Stimulated activated naive CD4-positive, alpha-beta T cell (primary cell): ENCODE measurements at places on chromosomes 13 and 19.
A peak's percentile ranks its signal among the peaks of the same experiment; 100 is the strongest.

DNA sequence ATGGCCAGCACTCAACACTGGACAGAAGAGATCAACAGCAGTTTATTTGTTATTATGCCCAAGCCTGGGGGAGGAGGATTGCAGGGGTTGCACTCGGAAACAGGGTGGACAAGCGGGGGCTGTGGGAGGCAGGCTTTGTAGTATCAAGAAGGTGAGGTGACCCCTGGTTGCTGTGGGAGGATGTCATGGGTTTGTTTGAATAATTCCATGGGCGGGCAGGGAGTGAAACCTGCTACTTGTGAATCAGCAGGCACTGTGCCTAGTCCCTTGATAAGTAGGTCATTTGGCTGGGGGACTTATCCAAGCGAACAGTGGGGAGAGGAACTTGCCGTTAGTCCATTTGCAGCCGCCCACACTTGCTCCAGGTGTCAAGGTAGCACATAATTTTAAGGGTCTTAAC is 84.4 kb upstream of the KCTD15 start:
- DNase-seq, result no peak

- no peak for DNase-seq
Observed at GRCh38 chr19:10379880-10380312, 476 bp downstream of the TYK2 start.

DNA sequence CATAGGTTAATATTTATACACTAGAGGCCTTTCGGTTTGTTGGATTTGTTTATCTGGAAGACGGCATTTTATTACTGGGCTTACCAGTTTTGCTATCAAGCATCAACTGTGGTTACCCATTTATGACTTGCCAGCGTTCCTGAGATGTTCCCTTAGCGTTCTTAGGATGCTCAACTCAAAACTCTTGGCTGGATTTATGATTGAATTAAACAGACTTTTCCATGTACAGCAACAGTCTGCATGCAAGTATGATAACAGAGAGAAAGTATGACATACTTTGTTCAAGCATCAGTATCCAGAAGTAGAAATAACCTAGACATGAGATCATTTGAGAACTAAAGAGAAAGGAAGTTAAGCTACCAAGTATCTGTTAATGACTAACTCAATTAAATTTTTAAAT is 29.9 kb upstream of the RNF113B start:
- no peak for DNase-seq

- DNase-seq, result no peak
Observed at GRCh38 chr13:77386046-77386445, 59.2 kb upstream of the MYCBP2 start.

DNA sequence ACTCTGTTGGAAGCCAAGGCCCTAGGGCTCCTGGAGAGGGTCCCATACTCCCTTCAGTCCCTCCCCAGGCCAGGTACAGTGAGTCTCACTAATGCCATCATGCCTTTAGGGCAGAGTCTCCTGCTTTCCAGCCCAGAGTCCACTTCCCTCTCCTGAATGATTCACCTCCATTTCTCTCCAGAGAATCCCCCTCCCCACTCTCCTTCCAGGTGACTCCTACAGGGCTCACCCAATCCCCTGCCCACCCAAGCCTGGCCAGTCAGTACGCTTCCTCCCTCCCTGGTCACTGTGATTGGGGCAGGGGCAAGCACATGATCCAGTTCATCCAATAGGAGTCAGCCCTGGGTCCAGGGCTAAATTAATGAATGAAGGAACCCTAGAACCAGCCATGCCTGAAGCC is 35.0 kb upstream of the PNMA8B start:
- no peak for DNase-seq

DNA sequence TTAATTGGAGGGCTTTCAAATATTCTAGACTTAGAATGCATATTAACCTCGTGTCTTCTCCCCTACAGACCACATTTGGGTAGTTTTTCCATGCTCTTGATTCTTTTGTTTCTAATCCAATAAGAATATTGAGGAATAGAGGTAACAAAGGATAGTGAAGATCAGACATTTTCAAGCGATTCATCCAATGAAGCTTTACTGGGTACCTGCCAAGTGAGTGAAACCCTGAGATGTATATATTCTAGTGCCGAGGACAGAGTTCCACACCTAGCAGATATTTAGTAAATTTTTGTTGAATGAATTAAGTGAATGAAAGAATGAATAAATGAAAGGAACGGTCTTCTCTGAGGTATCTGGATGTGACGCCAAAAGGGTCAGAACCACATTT is 442 bp upstream of the RFC3 start:
- no peak for DNase-seq

DNA sequence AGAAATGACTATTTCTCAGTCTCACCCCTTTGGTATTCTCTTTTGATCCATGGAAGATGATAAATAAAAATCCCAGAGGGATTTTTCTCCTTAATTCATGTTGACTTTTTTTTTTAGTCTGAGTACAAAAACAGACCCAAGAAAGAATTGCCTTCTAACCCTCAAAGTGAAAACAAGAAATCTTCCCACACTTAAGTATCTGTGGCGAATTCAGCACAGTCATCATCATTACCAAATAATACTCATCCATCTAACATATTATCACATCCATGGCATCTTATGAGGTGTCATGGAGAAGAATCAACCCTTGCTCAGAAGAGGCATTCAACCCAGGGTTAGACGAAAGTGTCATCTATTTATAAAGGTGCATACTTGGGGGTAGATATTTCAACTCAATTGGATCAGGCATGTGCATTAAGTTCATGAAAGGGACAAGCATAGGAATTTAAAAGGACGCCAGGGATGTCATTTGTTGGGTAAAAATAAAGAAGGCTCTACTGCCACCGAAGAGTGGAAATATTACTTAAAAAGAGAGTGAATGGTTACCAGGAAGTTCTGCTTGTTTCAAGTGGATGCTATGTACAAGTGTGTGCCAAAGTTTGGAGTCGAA is 101.9 kb downstream of the FLT1 start:
- DNase-seq, result no peak

DNA sequence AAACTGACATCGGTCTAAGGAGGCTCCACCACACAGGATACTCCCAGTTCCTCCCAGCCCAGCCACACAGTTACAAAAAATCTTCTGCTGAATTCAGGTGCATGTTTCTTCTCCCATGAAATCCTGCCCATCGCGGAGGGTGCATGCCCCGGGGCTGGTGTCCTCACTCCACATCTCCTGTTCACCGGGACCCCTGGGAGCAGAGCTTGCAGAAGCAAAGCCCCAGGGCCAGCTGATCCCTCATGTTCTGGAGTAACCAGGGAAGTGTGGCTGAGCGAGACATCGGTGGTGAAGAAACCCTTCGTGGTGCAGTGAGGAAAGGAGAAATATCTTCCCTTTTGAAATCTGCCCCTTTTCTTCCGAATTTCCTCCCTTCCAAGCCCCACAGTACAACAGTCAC is 904 bp upstream of the SIGLEC9 start:
- DNase-seq, result no peak

DNA sequence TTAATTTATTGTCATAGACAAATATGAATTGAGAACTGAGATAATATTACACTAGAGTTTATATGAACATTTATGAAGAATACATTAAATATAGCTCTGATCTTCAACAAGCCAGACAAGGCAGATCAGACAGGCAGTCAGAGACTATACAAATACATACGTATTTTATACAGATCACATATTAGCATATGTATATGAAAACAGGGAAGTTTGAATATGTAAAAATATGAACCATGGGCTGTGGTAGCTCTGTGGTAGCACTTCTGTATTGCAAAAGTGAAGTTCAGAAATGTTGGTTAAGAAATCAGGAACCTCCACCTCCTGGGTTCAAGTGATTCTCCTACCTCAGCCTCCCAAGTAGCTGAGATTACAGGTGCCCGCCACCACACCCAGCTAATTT is 20.7 kb downstream of the GPR180 start:
- DNase-seq, result no peak

- no peak for DNase-seq
Observed at GRCh38 chr13:113968463-113969310, 5.2 kb downstream of the C13orf46 start.

DNA sequence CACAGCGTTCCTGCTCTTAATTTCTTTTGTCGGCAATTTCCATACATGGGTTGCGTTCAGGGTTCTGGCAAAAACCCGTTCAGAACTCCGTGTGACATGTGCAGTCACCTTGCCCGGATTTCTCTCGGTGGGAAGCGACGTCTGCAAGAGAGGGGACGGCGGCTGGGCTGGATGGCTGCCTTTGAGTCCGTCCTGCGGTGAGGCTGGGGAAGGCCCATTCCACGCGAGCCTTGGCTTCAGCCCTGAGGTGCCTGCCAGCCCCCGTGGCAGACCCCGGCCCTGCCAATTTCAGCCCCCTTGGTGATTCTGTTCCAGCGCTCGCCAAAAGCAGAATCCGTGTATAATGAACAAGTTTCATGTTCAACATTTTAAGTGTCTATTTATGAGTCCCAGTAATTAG is 72.6 kb upstream of the TSHZ3 start:
- no peak for DNase-seq

DNA sequence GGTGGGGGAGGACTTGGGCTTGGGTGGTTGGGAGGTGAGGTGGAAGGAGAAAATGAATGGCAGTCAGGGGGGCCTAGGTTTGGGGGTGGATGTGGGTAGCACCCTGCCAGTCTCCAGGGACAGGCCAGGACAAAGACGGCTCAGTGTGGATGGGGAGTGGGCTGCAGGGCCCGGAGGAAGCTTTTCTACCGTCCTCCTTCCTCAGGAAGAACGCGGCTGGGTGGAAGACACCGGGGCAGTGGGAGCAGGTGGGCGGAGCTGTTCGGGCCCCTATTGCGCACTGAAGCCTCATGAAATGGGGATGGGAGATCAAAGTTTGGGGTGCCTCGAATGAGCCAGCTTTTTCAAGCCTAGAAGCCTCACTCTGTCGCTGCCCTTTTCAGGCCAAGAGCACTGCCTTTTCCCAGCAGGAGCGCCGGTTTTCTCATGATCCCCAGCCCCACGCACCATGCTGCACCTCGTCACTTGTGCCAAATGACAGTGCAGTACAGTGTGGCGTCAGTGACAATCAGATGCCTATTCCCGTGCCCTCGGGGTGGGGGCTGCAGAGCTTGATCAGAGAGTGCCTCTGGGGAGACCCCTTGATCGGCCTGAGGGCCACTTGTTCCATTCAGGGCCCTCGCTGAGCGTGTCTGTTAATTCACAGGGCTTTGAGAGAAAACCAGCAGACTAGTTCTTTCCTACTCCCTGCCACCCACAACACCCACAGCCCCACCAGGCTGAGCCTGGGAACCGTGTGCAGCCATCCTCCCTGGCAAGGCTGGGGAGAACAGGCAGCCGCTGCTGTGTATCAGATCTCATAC is 1.5 kb downstream of the CALM3 start:
- DNase-seq, result no peak

DNA sequence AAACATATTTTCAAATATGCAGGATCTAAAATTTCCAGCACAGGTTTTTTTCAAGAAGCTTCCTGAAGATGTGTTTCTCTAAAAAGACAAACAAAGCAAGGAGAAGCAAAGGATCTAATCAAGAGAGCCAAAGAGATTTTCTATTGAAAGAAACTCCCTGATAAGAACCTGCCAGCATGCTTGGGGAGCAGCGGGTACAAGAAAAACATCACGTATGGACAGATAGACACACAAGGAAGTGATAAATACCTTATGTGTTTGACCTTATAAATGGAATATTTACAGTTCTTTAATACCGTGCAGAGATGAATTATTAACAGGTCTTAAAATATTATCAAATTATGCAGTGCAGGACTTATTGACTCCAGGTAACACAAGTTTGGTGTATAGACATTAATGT is 562.1 kb downstream of the DACH1 start:
- DNase-seq, result no peak

GRCh38 chr13:22091971-22092300 is 421.1 kb downstream of the FGF9 start:
- no peak for DNase-seq

GRCh38 chr19:8240274-8241229 is 31.4 kb downstream of the CERS4 start:
- DNase-seq, result no peak

- DNase-seq, result no peak
Observed at GRCh38 chr13:70043685-70044084, 63.9 kb upstream of the ATXN8OS start.

GRCh38 chr19:19460761-19461265 is 54.5 kb downstream of the TSSK6 start:
- peak; percentile 48 for DNase-seq

DNA sequence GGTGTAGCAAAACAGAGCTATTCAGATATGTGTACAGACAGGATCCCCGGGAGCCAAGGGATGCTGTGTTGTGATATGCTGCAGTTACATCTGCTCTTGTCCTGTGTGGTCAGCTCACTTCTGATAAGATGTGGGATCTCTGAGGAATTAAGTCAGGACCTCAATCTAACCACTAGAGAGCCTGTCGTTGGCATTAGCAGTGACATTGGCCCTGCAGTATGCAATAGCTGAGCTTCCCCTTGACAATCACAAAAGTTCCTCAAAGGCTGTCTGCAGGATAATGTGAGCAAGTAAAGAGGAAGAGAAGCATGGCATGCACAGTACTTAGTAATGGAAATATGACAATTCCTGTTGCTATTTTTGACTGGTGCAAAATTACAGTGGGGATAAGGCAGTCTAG is 203.4 kb upstream of the MIR17HG start:
- no peak for DNase-seq

GRCh38 chr19:50826492-50827240 is 3.1 kb upstream of the KLK1 start:
- DNase-seq, result no peak

GRCh38 chr19:1110809-1111640 is 7.2 kb downstream of the GPX4 start:
- no peak for DNase-seq
